ENCODE measurements at places on chromosomes 2 and 18. TPM values are rescaled to one million over a fixed set of nuclear protein-coding genes. Genes with fewer than 3 reads are reported as not detected.

DNA sequence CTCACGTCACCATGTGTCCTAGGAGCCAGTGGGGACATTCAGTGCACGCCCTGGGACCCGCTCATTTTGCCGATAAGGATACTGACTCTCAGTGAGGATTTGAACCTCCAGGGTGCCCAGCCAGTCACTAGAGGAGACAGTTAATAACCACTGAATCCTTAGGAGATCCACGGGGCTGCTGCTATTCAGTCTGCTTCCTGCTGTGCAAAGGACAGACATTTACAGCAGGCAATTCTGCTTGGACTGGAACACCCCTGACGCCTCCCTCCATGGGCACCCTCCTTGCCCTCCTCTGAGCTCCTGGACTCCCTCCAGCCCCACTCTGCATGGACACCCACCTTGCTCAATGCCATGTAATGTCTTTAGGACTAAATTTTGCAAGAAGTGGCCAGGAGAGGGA is 265.5 kb downstream of the EIPR1 start:
- DNase-seq: no peak

GRCh38 chr2:172995323-172996244 is 80.1 kb upstream of the MAP3K20 start:
- no peak for DNase-seq

DNA sequence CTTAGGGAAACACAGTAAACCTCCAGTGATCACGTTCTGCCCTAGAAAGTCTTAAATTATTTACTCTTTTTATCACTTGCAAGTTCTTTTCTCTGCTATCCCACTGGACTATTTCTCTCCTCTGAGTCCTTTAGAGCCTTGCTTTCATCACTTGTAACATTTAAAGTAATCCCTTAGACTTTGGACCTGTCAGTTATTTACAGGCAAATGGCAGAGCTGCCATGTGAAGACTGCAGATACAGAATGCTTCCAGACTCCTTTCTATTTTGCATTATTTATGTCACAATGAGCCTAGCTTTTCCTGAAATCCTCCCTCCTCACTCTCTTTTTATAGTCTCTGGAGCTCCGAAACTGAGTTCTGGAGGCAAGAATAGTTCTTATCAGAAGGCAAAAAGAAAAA is 325.6 kb upstream of the TRIB2 start:
- no peak for DNase-seq

COL6A3 gene
- total RNA-seq: 9.5 TPM

DNA sequence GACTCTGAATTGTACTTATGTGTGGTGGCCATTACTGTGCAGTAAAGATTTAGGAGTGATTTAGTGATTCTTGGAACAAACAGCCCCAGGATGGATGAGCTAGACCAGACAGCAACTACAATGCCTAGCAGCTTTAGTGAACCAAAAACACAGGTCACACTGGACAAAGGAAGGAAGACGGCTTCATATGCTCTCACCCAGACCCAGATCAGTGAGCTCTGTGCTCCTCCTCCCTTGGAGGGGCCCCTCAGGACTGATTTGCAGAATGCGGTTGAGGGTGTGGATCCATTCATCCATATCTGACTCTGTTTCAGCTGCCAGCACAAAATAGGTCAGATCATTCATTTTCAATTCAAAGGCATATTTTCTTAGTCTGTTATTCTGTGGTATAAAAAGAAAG is 159.7 kb upstream of the CCDC195 start:
- DNase-seq: no peak

GRCh38 chr2:108048752-108049151 is 62.4 kb downstream of the SLC5A7 start:
- DNase-seq: no peak

C1QL2 gene
- total RNA-seq: not detected

GRCh38 chr2:231664727-231665126 is 43.6 kb upstream of the PTMA start:
- no peak for DNase-seq

DNA sequence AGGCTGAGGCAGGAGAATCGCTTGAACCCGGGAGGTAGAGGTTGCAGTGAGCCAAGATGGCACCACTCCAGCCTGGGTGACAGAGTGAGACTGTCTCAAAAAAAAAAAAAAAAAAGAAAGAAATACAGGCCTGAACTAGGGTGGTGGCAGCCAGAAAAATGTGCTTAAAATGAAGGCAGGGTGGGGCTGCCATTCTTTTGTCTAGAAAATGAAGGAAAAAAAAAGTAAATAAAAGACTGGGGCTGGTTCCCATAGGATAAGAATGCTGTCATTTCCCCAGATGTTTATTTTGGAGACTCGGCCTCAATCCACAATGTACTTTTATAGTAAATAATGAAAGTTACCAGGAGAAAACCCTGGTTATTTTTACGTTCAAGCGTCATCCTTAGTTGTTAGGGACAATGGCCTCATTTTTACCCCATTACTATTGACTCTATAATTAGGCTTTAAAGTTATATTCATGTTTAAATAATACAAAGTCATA is 58.9 kb downstream of the ATP8B1 start:
- DNase-seq: no peak

RAB3GAP1 gene
- total RNA-seq: 23.6 TPM

DNA sequence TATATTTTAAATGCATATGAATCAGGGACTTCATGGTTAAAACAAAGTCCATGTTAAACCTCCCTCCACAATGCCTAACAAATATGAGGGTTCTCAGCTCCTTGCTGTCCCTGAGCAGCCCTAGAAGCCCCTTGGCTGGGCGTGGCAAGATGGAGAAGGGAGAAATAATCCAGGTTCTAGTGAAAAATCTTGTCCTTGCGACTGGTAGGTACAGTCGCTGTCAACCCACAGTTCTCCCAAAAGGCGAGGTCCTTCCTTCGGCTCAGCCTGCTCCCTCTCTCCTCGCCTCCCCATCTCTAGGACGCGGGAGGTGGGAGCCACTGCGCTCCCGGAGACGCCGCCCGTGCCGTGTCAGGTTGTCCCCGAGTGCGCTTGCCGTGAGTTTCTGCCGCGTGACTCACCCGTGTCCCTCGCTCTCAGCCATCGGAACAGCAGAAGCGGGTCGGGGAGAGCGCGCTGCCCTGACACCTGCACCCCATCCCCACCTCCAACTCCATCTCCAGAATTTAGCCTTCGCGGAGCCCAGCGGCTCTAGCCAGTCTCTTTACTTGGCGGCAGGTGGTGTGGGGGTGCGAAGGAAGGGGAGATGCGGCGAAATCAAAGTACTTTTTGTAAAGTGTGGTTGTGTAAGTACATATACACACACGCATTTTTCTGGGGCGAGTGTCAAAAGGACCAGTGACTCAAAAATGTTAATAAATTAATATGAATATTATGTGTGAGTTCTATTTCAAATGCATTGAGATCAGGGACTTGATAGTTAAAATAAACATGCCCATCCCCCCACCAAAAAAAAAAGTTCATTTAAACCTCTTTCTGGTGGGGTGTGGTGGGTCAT is 65.1 kb upstream of the TMEM17 start:
- DNase-seq: no peak

MSH6 gene
- 142 TPM for total RNA-seq

TNFAIP6 gene
- total RNA-seq: not detected

GRCh38 chr2:173773076-173773475 is 192.1 kb downstream of the SP3 start:
- DNase-seq: no peak

DNA sequence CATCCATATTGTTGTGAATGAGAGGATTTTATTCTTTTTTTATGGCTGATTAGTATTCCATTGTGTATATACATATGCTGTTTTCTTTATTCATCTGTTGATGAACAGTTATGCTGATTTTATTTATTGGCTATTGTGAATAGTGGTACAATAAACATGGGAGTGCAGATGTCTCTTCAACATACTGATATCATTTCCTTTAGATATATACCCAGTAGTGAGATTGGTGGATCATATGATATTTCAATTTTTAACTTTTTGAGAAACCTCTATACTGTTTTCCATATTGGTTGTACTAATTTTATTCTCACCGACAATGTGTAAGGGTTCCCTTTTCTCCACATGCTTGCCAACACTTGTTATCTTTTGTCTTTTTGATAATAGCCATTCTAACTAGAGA is 144.5 kb downstream of the ADCYAP1 start:
- DNase-seq: no peak

- no peak for DNase-seq
These were observed 457.2 kb upstream of the CDH20 start for GRCh38 chr18:60875957-60876507.

DNA sequence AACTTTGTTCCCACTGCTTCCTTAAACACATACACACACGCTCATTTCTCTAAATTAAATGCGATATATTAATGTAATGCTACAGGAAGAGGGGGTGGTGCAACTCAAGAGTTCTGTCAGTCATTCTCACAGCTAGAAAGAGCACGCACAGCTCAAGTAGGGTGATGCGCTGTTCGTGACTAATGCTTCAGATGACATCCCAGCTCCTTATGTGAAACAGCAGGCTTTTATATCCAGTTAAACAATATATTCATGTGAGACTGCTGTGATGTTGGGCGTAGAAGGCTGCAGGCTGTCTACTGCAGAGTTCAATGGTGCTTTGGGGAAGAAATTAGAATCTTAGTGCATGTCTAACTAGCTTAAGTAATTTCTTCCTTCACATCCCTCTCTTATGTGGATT is 912.6 kb upstream of the FSHR start:
- DNase-seq: no peak

- DNase-seq: no peak
These were observed 625.5 kb downstream of the ARHGAP15 start for GRCh38 chr2:143754742-143755141.

GRCh38 chr2:208265371-208265800 is 669 bp upstream of the PIKFYVE start:
- DNase-seq: peak; percentile 20

DNA sequence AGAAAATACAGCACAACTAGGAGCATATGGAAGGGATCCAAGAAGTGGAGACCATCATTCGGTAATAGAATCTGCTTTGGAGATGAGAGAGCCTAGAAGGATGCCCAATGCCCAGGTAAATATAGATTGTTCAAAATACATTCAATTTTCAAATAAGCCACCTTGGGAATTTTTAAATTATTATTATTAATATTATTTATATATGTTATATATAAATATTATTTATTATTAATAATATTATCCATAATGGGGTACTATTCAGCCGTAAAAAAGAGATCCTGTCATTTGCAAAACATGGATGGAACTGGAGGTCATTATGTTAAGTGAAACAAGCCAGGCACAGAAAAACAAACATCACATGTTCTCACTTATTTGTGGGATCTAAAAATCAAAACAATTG is 127.8 kb upstream of the NDUFV2 start:
- no peak for DNase-seq

DNA sequence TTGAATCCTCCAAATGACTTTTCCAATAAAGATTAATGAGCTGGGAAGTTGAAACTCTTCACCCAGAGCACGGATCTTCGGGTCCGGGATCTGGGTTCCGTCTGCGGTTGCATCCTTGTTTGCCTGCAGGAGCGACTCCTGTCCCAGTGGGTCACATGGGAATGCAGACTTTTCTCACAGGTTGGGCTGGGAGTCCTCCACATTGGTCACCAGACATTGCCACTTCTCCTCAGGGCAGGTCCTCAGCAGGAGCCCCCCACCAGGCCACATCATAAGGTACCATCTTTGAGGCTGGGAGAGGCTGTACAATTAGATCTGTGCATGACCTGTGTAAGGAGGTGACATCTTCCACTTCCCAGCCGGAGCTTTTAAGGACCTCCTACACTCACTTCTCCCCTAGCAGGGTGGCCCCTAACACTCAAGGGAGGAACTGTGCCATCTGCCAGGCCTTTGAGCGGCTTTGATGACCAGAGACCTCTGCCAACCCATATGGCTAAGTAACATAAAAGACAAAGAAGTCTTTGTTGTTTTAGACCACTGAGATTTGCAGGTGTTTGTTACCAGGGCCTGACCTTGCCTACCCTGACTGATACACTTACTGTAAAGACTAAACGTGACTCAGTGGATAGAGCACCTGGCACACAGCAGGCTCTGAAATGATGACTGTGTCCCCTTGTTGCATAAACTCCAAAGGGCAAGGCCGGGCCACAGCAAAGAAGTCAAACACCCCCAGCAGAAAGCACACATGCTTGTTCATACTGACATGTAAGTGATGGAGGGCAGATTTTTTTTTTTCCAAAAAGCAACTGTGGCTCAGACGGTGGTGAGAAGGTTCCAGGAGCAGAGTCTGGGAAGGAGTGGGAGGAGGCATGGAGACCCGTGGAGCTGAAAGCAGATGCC is 7.9 kb upstream of the TEX51 start:
- no peak for DNase-seq

CD28 gene
- total RNA-seq: 66.4 TPM

DNA sequence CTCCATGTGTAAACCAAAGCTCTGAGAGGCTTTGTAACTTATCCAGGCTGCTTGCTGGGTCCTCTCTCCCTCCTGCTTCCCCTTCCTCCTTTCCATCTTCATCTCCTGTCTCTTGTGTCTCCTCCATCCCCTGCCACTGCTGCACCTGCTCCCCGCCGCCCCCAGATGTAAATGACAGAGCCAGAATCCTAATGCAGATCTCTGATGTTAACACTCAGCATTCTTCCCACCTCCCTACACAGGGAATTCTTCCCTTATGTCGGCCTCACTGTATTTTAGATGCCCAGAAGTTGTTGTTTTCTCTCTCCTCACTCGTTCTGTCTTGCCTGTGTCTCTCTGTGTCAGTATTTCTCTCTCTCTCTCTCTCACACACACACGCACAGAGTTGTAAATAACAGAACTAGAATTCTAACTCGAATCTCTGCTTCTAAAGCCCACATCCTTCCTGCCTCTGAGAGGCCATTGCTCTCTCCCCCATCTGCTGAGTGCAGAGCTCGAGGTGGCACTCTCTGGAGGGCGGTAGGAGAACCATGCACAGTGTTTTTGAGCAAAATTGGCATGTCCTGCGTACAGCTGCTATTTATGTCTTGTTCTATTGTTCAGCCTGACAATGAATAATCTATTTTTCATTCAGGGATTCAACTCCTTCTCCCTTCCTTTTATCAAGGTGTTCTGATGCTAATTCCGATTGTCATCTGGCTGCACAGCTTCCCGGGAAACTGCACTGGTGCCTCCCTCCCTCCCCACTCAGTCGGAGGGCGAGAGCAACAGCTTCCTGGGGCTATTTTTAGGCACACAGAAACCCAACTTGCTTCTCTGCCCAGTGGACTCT is 219.9 kb downstream of the SH3RF3 start:
- peak; percentile 16 for DNase-seq

GRCh38 chr2:11568436-11568835 is 34.6 kb downstream of the GREB1 start:
- no peak for DNase-seq

DNA sequence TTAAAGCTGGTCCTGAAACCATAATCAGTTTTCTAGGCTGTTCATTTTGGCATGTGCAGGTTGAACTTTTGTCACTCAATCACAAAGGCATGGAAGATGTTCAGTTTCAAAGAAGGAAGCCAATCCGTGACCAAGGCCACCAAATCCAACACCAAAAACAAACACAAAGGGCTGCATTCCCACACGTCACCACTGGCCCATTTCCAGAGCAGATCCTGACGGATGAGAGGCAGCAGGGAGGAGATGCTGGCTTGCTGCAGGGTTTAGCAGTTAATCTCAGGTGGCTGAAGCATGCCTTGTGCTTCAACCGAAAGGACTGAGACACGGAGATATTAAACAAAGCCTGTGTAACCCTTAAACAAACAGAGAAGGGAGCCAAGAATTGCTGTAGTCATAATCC is 191.9 kb upstream of the CTAGE1 start:
- DNase-seq: no peak

CREG2 gene
- not detected for total RNA-seq

GRCh38 chr2:44943693-44944101 is 2.2 kb downstream of the SIX3 start:
- DNase-seq: no peak

GRHL1 gene
- total RNA-seq: 0.88 TPM

SLC8A1 gene
- total RNA-seq: 0.22 TPM
